ENCODE measurements at places on chromosomes 7 and 10.

DNA sequence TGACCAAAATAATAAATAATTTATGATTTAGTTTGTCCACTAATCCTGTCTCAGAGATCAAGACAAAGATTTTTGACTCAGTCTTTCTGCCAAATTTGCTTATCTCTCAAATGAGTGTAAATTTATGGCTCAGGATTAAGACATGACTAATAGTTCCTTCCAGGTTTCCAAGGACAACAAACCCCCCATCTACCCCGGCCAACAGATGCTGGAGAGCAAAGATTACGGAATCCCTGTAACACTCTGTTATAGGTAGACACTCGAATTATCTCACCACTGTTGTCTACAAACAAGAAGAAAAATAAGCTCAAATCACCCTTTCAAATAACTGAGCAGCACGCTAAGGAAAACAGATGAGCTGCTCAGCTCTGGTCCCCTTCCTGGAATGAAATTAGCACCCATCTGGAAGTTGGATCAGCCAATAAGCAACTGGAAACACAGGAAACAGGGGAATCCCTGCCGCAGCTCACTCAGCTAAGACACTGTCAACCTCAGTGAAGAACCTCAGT, 56.8 kb upstream of the SVIL start:
- DNase-seq = no peak

- DNase-seq = peak; percentile 31
These were observed at the start of gene KMT2E for GRCh38 chr7:105013816-105014692. KMT2E (plus strand) TSS chr7:105014205; CDS start chr7:105040953, 26,748 bp downstream.

GRCh38 chr7:72015136-72015535, 397.0 kb downstream of the CALN1 start:
- no peak for DNase-seq

DNA sequence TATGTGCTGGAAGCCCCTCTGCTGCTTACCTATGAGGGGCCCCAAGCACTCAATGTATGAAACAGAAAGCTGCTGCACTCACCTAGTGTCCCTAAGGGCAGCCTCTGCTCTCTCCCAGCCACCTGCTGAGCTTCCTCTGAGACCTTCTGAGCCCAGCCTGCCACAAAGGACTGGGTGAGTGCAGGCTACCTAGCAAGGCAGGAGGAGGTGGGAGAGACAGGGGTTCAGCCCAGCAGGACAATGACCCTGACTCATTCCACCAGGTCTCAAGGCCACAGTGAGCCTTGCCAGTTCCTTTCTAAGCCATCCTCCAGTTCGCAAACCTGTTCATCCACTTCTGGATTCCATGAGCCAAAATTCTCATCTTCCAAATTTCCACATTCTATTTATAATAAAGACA, 16.3 kb downstream of the VOPP1 start:
- DNase-seq = no peak

GRCh38 chr10:127907411-127908105, 655 bp downstream of the PTPRE start:
- no peak for DNase-seq

DNA sequence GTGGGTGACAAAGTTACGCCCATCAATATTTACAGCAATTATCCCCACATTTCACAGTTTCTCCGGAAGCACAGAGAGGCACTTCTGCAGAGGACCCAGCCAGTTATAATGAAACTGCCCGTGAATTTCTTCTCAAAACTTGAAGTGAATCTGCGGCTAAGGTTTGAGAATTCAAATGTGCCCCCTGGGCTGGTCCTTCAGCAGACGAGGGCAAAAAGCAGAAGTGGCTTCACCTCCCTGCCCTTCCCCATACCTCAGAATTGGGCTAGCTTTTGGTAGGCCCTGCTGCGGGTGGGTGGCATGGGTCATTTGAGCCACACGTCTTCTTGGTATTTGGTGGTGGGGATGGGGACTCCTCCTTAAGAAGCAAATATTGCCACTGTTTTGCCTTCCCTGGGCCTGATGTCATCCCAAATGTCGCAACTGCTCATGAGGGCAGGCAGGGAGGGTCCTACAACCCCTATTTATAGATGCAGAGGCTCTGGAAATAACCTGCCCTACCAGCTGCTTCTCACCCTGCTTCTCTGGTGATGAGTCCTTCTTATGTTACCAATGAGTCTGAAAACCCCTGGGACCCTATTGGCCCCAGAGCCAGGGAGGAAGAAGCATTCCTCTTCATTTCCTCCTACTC, 16.6 kb upstream of the WDFY4 start:
- no peak for DNase-seq

GRCh38 chr7:149624006-149624405, 126.4 kb upstream of the ZNF746 start:
- no peak for DNase-seq

GRCh38 chr7:83879063-83879462, 230.1 kb upstream of the SEMA3E start:
- no peak for DNase-seq

DNA sequence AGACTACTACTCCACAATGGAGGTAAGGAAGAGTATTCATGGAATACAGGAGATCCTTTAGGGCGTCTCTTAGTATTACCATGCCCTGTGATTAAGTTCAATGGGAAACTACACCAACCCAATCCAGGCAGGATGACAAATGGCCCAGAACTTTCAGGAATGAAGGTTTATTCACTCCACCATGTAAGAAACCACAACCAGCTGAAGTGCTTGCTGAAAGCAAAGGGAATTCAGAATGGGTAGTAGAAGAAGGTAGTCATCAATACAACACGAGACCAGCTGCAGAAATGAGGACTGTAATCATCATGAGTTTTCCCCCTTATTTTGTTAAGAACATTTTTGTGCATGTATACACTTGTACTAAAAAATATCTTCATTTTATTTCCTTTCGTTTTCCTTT, 76.6 kb downstream of the GPR37 start:
- DNase-seq = no peak

GRCh38 chr7:124041439-124041838, 8.6 kb upstream of the TMEM229A start:
- DNase-seq = no peak

- DNase-seq = no peak
These were observed 233.8 kb downstream of the C7orf25 start for GRCh38 chr7:42677751-42678699.

- DNase-seq = no peak
These were observed 174.1 kb upstream of the PLPP4 start for GRCh38 chr10:120282846-120283492.

- DNase-seq = no peak
These were observed 790 bp downstream of the ADAM22 start for GRCh38 chr7:87934699-87935383.

- no peak for DNase-seq
These were observed 19.8 kb downstream of the CEP41 start for GRCh38 chr7:130420943-130421578.

Measured in cortex of kidney (tissue), 1 donor.